ENCODE measurements at places on chromosomes 2 and 18.

DNA sequence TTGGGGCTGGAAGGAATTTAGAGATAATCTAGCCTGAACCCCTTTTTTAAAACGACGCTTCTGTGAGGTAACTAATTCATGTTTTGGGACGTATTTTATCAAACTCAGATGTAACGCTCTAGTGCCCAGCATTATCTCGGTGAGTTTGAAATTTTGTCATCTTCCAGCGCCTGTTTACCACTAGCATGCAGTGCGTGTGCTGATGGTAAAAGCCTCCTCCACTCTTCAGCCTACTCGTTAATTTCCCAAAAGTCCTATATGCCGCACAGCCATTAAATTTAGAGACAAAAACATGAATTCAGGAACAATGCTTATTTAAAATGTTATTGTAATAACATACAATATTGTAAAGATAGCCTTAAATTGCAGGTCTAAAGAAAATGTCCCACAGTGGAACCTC is 2.8 kb downstream of the ZCCHC2 start:
- DNase-seq, result no peak

DNA sequence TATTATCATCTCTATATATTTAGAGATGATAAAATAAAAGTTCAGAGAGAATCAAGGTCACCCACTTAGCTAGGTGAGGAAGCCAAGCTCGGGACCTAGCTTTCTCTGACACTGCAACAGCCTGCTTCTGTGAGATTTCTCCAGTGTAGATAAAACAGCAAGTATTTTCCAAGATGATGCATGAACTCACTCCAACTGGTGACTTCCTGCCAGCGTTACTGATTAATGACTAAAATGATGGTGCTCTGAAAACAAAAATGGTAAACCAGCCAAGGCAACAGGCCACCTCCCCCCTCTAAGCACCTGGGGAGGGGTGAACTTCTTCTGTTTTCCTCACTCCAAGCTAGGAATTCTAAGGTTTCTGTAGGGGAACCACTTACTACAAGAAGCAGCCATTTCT is 510.2 kb upstream of the ID2 start:
- no peak for DNase-seq

DNA sequence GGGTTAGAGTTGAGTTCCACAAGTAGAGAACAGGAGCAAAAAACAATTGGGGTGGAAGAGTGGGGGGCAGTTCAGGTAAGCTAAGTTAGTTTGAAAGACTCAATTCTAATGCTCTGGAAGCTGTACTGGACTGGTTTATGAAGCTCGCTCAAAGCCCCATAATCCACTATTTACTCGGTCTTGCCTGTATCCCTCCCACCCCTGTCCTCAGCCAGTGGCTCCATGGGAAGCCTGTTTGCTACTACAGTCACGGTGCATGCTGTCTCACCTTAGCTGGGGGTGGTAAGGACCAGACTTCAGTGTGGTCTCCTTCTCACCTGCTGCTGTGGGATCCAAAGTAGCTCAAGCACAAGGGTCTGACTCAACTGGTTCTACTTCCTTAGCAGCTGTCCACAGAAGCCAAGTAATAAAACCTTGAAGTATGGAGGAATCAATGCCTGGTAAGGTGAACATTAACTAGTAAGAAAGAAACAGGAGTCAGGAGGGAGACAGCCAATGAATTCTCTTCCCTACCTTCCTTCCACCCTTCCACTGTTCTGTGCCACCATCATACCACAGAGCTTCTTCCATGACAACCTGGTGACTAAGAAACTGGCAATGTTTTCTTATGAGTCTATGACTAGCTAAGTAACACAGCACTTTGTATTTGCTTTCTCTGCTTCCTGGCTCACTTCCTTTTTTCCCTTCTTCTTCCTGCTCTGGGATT is 230.8 kb downstream of the SRBD1 start:
- no peak for DNase-seq

GRCh38 chr2:39419282-39420223 is 17.5 kb downstream of the MAP4K3 start:
- DNase-seq, result peak; percentile 39

DNA sequence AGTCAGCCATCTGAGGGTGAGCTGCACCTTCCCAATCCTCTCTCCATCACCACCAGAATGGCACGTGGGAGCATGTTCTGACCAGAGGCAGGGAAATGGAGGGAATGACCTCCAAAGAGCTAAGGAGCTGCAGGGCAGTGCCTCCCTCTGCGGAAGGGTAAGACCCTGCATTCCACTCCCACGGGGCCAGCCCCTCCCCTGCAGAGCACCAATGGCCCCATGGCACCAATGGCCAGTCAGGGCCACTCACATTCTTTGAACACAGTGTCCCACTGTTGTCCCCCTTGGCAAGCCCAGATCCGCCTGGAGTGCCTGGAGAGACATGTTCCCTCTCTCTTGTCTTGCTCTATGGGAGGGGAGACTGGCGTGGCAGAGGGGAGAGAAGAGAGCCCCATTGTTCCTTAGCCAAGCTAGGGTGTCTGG is 164.4 kb downstream of the TNS1 start:
- no peak for DNase-seq

DNA sequence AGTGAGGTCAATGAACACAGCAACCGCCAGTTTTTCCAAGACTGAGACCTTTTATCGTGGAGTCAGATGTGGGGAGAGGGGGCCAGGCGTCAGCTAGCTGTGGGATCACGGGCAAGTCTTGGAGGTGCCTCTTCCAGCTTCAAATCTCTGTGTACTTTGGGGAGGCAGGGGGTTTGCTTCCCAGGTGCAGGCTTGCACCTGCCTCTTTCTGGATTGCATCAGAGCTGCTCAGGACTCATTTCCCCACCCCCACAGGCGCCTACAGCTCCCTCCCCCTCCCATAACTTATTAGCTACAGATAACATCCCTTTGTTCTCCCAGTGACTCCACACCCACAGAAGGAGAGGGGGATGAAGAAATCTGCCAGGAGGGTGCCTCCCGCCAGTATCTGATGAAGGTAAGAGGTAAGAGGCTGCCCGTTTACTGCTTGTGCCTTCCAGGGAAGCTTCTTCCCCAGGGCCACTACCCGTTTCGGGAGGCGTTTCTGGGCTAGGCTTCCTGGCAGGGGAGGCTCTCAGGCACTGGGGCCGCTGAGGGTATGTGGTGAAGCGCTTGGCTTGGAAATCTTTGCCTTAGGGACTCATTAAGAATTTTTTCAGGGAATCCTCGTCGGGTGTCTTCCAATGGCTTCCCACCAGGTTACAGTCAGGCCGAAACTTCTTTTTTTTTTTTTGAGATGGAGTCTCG is 18.8 kb upstream of the MRPL33 start:
- peak; percentile 43 for DNase-seq

DNA sequence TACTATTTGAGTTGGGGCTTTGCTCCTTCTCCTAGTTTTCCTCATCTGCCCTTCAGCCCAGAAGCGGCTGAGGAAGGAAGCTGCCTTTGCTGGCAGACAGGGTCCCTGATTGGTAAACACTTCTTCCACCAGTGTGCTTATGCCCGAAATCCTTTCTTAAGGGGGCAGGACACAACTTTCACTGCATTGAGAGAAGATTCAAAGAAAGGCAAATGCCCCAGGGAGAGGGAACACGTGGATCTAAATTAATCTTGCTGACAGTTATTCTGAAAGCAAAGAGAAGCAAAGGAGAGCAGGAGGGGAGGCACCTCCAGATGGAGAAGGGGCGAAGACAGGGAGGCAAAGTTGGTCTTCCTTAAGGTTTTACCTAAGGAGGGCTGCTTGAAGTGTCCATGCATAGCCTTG is 92.1 kb upstream of the EFEMP1 start:
- no peak for DNase-seq

GRCh38 chr2:6812857-6813530 is 52.7 kb downstream of the CMPK2 start:
- DNase-seq, result no peak

- peak; percentile 29 for DNase-seq
These were observed 355.0 kb upstream of the LYPD1 start for GRCh38 chr2:133025004-133025403.

- DNase-seq, result no peak
These were observed 377.7 kb downstream of the TDRD15 start for GRCh38 chr2:21501376-21502027.

- no peak for DNase-seq
These were observed 8.4 kb downstream of the KCNIP3 start for GRCh38 chr2:95305380-95306061.

- DNase-seq, result no peak
These were observed 231.1 kb downstream of the ANKRD30B start for GRCh38 chr18:14978962-14979535.

- peak; percentile 41 for DNase-seq
These were observed 20.0 kb upstream of the TMBIM1 start for GRCh38 chr2:218312267-218312756.

- DNase-seq, result peak; percentile 59
These were observed 214.5 kb upstream of the SLC8A1 start for GRCh38 chr2:40666398-40666797.

DNA sequence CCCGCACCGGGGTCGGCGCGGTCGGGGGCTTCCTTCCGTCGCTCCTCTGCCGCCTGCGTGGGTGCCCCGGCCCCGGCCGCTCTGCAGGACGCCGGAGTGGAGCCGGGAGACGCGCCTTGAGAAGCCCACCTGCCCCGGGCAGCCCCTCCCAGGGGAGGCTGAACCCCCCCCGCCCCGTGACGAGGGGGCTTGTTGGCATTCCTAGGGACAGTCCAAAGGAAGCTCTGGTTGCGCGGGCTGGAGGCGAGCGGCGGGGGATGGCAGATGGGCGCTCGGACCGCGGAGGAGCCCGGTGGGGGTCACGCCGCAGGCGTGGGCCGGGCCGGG is 133.5 kb upstream of the MGAT5 start:
- DNase-seq, result no peak
